Spleen (tissue), 13 donors: ENCODE measurements at places on chromosomes 16 and 17.

GRCh38 chr17:72122765-72123529 is 2.1 kb downstream of the SOX9 start:
- DNase-seq: no peak

GRCh38 chr16:3195975-3196374 is 8.0 kb downstream of the OR1F1 start:
- no peak for DNase-seq

- no peak for DNase-seq
Observed at GRCh38 chr16:10333321-10334032, 52.4 kb upstream of the ATF7IP2 start.

DNA sequence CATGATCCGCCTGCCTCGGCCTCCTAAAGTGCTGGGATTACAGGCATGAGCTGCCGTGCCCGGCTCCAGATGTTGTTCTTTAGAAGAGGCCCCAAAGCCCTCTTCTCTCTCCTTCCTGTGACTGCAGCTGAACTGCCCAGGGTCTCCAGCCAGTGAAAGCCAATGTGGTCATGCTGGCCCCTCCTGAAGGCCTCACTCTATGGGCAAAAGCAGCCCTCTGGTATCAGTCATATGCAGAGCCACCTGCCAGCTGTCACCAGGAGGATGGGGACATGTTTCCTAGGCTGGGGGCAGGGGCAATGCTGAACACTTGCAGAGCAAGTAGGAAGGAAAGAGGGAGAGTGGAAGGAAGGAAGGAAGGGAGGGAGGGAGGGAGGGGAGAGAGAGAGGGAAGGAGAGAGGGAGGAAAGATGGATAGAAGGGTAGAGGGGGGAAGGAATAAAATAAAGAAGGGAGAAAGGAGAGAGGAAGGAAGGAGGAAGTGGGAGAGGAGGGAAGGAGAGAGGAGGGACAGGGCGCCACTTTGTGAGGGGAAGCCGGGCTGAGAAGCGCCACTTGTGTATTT is 36.0 kb downstream of the SOCS3 start:
- no peak for DNase-seq

- no peak for DNase-seq
Observed at GRCh38 chr17:2025622-2026309, 632 bp upstream of the RTN4RL1 start.

DNA sequence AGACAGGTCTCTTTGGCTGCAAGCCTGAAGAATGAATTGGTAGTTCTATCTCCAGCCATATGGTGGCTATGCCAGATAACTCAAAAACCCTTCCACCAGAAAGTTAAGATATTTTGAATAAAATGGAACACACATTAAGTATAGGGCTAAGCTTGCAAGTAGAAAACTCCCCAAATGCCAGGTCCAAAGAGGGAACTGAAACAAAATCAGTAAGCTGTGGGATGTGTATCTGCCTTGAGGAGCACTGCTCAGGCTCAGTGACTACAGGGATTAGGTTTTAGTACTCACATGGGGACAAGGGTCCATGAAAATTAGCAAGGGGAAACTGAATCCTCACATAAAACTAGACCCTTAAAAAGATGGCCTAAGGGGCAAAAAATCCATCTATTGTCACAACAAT is 115.7 kb upstream of the PMFBP1 start:
- DNase-seq: no peak

DNA sequence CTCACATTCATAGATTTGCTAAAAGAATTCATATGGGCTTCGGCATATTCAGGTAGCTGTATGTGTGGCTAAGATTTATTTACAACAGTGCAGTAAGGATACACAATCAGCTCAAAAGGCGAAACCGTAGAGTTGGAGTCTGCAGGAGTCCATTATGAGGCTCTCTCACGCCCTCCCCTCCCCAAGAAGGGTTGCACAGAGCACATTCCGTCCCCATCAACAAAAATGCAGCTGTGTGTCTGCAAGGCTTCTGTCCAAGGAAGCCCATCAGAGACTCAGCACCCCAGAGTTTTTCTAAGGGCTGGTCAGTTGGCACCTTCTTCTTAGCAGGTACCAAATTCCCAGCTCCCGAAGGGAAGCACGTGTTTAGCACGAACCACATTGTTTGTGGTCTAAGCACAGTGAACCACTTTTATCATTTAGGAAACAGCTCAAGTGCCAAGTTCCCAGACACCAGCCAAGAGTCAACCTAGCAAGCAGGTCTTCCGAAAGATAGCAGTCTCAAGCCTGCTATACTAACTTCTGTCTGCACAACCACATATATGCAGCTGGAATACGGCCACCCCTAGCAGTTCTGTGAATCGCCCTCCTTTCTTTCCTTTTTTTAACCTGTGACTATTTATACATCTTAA is 28.5 kb upstream of the MEAK7 start:
- peak; percentile 24 for DNase-seq

GRCh38 chr16:53282975-53283946 is 151.0 kb upstream of the RBL2 start:
- DNase-seq: no peak

GRCh38 chr17:8185582-8186445 is 4.2 kb downstream of the BORCS6 start:
- peak; percentile 95 for DNase-seq

DNA sequence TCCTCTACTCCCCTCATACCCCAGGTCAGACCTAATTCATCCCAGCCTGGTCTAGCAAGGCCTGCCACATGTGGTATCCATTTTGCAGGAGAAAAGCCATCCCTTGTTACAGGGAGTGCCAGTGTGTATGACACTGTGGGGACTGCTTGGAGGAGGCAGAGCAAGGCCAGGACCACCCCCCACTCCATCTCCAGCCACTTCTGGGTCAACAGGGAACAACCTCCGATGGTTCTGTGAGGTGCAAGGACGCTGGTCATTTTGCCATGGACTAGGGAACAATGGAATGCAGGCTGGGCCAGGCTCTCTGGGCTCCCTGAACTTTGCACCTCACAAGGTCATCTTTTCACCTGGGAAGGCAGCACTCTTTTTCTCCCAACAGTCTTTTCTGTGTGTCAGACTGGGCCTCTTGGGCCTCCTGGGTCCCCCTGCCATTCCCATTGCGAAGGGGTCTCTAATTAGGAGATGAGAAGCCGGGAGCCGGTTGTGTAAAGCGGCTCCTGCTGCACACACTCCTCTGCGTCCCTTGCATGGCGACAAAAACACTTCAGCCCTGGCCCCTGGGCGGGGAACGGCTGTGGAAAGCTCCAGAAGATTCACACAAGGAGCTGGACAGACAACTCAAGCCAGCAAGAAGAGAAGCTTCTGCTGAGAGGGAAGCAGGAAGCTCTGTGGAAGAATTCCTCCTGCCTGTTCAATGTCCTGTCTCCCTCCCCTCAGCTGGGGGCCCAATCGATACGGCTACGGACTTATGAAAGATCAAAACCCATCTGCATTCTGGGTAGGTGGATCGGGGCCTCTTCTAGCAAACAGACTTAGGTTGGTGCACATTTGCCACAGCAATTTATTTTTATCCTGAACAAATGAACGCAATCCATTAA is 38.5 kb upstream of the MTSS2 start:
- no peak for DNase-seq

GRCh38 chr16:49019831-49020230 is 261.8 kb downstream of the CBLN1 start:
- DNase-seq: no peak

DNA sequence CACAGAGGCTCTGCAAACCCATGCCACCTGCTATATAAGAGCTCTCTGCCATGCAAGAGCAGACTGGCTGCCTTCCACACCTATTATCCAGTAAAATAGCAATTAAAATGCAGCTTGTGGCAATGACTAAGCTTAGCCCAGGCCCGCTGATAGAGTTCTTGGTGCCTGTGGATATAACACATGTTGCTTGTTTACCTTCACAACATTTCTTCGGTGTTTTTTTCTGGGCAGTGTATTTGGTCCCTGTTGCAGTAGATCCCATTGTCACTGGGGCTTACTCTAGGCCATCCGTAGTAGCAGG is 63.5 kb downstream of the SPECC1 start:
- DNase-seq: no peak

DNA sequence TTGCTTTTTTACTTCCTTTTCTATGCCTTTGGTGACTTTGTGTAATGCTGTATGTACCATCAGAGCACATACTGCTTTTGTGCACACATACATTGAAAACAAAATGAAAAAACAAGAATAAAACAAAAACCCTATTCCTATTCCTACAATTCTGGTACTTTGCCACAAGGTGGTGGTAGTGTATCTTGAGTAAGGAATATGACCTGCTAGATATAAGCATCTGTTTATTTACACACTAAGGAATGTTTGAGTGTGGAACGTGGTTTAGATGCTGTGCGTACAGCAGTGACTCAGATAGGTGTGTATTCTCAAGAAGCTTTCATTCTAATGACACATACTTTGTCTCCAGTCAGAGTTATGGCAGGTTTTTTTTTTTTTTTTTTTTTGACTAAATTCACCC is 606.2 kb downstream of the WWOX start:
- DNase-seq: no peak
